ENCODE measurements at places on chromosomes 6 and 20. TPM values are rescaled to one million over a fixed set of nuclear protein-coding genes. Genes with fewer than 3 reads are reported as not detected.

- DNase-seq: no peak
Measured at GRCh38 chr6:12602951-12603672, 113.5 kb upstream of the PHACTR1 start.

DNA sequence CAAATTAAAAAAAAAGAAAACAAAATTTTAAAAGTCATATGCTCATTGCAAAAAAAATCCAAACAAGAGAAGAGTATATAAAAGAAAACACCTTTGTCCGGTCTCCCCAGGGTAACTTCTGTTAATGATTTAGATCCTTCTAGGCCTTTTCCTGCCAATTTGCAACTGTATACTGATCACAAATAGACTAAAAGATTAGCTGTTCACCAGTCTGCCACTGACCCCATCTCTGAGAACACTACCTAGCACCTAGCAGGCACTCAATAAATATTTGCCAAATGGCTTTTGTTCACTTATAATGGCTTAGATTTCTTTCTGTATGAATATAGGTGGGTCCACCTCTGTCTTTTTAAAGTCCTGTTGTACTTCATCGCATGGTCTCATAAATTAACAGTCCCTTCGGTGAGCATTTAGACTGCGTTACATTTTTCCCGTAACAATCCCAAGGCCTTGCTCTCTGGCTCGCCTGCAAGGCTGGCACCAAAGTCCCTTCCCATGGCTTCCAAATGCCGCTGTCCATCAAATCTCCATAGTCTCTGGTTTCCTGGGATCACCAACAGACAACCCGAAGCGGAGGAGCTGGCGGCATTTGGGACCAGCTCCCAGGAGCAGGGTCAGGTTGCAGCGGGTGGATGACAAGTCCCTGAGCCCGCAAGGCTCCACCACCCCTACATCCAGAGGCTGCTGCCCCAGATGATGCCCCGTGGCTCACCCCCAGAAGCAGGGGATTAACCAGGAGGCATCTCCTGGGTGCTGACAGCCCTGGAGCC, 11.8 kb downstream of the JPH2 start:
- DNase-seq: no peak

GRCh38 chr6:113709936-113710509, 147.1 kb upstream of the MARCKS start:
- no peak for DNase-seq

GRCh38 chr6:81773887-81774286, 21.4 kb upstream of the TENT5A start:
- no peak for DNase-seq

TBX18 gene
- total RNA-seq: 50.2 TPM
